ENCODE measurements at places on chromosomes 2 and 18.
A peak's percentile ranks its signal among the peaks of the same experiment; 100 is the strongest.

- no peak for DNase-seq
These were observed 383.1 kb upstream of the ID2 start for GRCh38 chr2:8298783-8299182.

DNA sequence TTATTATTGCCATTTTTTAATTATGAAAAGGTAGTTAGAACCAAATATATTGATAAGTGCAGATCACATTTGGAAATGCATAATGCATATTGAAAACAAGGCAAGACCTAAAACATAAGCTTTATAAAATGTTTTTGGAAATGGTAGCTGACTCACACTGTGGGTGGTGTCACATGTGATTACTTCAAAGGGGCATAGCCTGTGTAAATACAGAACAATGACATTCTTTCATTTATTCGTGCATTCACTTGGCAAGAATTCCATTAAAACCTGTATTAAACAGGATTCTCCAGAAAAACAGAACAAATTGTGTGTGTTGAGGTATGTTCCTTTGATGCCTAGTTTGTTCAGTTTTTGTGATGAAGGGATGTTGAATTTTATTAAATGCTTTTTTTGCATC is 427.3 kb upstream of the ST6GAL2 start:
- no peak for DNase-seq

- DNase-seq, result no peak
These were observed 81.1 kb downstream of the ASB1 start for GRCh38 chr2:238507836-238508235.

GRCh38 chr2:118112771-118113334 is 24.6 kb downstream of the INSIG2 start:
- no peak for DNase-seq

GRCh38 chr2:88082781-88083180 is 15.2 kb downstream of the SMYD1 start:
- DNase-seq, result no peak

DNA sequence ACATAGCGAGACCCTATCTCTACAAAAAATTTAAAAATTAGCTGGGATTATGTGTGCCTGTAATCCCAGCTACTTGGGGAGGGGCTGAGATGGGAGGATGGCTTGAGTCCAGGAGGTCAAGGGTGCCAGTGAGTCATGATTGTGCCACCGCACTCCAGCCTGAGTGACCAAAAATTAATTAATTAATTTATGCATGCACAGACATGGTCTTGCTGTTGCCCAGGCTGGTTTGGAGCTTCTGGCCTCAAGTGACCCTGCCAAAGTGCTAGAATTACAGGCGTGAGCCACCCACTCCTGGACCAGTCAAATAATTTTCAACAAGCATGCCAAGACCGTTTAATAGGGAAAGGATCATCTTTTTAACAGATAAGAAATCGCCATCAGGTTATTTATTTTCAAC is 57.7 kb upstream of the TFCP2L1 start:
- DNase-seq, result no peak

- peak; percentile 4 for DNase-seq
These were observed 330.2 kb upstream of the FANCL start for GRCh38 chr2:58571181-58571852.

- no peak for DNase-seq
These were observed 387.8 kb downstream of the IRS1 start for GRCh38 chr2:226411727-226412360.

- no peak for DNase-seq
These were observed 22.0 kb downstream of the IL1RL2 start for GRCh38 chr2:102208774-102209173.

- DNase-seq, result no peak
These were observed 8.6 kb upstream of the MALL start for GRCh38 chr2:110124038-110124825.

DNA sequence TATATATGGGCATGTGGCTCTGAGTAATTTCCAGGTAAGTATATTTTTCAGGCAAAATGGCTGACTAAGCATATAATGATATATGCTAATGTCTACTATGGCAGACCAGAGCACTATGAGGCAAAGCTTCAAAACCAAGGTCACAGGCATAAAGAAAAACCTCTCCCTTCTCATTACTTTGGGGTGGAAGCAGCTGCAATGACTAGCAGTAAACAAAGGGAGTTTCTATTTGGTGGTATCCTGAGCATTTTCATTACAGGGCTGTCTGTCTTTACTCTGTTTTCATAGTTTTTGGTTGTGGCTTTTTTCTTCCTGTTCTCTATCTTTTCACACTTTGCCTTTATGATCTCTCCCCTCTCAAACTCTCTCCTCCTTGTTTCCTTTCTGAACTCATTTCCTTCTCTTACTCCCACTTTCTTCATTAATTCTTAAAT is 15.6 kb downstream of the PDE6D start:
- no peak for DNase-seq

- no peak for DNase-seq
These were observed 26.6 kb downstream of the METTL8 start for GRCh38 chr2:171407030-171407675.

GRCh38 chr18:23207191-23207955 is 72.1 kb downstream of the CABLES1 start:
- DNase-seq, result no peak

DNA sequence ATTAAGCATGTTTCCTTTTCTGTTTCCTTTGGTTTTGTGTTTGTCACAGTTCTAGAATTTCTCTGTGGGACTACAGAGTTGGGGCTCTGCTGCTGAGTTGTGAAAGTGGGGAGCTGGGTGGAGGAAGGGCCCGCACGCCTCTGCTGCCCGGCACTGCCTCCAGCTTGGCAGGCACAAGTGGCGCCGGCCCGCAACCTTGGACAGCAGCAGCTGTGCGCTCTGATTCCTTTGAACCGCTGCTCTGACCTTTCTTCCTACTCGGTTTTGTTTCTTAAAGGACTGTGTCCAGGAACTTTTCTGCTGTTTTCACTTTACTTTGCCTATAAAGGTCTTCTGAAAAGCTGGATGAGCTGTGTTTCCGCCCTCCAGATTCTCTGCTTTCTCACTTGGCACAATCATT is 137.6 kb upstream of the ALPP start:
- no peak for DNase-seq

- DNase-seq, result no peak
These were observed 339.1 kb upstream of the GALNT5 start for GRCh38 chr2:156918410-156918809.

DNA sequence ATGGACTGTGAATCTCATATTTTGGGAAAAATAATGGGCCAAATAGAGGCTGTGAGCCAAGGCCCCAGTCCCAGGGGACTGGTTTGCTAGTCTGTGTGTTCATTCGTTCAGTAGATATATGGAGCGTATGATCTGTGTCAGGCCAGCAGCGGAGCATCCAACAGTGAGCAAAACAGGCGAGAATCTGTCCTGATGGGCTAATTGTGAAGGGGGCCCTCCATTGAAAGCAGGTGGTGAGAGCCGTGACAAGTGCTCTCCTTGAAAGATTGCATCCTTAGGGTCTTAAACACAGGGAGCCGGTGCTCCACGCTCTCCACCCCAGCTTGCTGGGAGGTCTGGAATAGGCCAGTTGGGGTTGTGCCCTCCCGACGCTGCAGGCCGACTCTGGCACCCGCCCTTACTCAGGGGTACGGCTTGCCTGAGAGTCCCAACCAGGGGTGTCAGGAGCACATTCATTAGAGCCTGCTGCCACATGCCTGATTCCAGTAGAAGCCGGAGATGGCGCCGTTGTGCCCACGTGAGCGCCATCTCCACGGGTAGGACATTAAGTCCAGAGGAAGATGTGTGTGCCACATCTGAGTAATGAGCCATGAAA is 213.3 kb downstream of the SH3RF3 start:
- no peak for DNase-seq

- DNase-seq, result no peak
These were observed 124.9 kb downstream of the B3GNT2 start for GRCh38 chr2:62320657-62321357.

DNA sequence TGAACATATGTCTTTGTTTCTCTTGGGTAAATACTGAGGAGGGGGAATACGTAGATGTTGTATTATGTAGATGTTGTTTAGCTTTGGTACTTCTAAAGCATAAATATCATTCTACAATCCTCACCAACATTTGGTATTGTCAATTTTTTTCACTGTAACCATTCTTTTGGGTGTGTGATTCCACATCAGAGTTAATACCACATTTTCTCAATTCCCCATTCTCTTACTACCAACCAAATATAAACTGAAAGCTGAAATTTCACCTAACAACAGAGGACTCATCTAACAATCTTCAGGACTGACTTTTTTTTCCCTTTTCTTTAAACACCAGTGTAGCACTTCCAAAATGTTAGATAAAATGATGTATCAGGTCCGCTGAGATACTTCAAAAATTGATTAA is 120.7 kb upstream of the RIOK3 start:
- DNase-seq, result no peak

- DNase-seq, result peak; percentile 33
These were observed 14.0 kb downstream of the ANXA4 start for GRCh38 chr2:69755862-69756467.

DNA sequence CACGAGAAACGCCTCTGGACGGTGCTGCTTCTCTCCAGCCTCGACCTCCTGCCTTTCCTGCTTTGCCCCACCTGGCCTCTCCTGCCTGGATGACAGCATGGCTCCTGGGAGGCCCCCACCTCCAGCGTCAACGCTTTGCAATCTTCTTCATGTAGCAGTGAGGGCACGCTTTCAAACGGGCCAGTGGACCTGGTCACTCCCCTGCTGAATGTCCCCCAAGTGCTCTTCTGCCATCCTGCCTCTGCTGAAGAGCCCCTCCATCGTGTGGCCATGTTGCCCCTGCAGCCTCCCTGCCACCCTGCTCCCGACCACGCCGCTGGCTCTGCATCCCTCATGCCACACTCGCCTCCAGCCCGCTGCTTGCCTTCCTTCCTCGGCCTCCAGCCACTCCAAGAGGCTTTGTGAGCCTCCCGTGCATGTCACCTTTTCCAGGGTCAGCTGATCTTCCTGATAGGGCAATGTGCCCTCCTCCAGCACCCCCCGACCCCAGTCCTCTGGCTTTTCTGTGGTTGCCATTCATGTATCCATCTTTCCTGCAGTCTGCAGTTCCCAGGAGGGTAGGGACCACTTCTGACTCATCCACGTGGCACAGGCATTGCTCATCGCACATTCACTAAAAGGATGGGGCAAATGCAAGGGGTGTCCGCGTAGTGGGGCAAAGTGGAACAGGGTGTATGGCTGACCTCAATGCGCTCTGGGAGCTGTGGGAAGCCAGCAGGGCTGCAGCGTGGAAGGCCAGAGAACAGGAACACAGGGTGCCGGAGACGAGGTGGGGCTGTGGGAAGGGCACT is 268.8 kb downstream of the TWIST2 start:
- no peak for DNase-seq

DNA sequence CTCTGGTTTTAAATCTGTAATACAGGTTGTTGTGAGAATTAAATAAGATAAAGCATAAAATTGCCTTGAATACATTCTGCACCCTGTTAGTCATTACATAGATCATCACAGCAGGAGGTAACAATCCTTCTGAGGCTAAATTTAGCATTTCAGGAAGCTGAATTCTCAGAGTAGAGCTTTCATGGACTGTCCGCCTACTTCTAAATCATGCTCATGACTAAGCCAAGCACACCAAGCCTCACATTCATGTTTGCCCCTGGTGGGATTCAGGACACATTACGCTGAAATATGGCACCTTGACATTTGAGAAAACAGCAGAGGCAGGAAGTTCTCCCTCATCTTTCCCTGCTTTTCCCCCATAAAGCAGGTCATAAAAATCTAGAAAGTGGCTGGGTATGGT is 16.6 kb upstream of the PIK3C3 start:
- no peak for DNase-seq

DNA sequence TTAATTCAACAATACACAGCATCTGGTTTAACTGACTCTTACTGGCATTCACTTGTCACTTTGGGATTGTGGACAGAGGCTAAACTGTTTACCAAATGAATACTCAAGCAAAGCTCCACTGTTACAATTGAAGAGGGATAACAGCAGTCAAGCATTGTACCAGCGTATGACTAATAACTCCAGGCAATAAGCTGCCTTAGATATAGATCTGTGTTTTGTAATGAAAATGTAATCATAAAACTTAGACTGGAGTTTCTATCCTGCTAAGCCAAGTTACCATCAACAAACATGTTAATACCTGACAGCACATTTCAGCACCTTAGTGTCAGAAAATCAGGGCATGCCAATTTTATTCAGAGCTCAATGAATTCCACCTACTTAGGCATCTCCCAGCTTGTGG is 889.5 kb downstream of the EPHA4 start:
- no peak for DNase-seq

DNA sequence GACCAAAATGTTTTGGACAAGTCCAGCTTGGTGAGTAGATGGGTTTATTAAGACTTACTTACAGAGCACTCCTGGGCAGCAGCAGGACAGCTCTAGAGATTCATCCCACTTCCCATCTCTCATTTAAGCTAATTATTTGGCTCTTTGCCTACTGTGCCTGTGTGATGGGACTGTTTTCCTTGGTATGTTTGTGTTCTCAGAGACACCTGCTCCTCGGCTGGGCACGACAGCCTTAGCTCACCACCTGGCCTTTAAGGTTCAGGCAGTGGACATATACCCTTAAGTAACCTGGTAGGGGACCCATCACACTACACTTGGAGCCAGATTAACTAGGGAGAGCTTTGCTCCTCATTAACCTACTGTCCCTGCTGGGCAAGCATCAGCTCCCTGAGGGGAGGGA is 41.7 kb upstream of the EFEMP1 start:
- no peak for DNase-seq

DNA sequence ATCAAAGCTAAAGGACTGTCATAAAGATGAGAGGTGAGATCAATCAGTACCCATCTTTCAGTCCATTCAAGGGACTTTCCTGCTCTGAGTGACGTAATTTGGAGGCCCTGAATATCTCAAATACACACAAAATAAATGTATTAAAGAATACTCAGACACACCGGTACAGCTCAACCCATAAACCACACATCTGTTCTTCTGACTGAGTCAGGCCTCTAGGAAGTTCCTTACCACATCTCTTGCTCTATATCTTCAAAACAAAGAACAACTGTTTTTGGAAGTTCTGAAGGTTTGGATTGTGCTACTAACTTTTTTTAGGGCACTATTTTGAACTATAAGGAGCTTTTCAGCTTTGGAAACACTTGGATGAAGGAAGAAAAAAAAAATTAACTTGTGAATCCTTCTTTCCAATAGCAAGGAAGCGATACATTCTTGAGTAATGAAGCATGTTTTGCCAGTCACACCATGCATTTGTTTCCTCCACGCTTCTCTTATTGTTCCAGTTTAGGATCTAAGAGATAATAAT is 866.5 kb upstream of the VRK2 start:
- DNase-seq, result no peak

- no peak for DNase-seq
These were observed 32.6 kb upstream of the NPC1 start for GRCh38 chr18:23618862-23619387.

DNA sequence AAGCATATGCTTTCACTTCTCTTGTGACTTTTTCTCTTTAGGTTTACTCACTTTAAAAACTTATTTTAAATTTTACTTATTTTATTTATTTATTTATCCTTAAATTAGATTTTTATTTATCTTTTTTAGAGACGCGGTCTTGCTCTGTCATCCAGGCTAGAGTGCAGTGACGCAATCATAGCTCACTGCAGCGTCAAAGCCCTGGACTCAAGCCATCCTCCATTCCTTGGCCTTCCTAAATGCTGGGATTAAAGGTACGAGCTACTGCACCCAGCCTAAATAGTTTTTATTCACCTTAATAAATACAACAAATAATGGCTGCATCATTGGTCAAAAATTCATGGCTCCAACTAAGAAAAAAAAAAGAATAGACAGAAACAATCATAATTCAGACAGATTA is 415.7 kb upstream of the FIGN start:
- DNase-seq, result no peak

Data from T-helper 2 cell treated with Interferon-gamma antibody and Interleukin-4, amounts not matched to agents 5 μg/mL and 100 μg/mL, for 36 hours (primary cell).